Activated CD4-positive, CD25-positive, alpha-beta regulatory T cell treated with anti-CD3 and anti-CD28 coated beads, Interleukin-2, amount 50 U/mL, for 24 hours (primary cell): ENCODE measurements at places on chromosomes 7 and 10.
A peak's percentile ranks its signal among the peaks of the same experiment; 100 is the strongest.

DNA sequence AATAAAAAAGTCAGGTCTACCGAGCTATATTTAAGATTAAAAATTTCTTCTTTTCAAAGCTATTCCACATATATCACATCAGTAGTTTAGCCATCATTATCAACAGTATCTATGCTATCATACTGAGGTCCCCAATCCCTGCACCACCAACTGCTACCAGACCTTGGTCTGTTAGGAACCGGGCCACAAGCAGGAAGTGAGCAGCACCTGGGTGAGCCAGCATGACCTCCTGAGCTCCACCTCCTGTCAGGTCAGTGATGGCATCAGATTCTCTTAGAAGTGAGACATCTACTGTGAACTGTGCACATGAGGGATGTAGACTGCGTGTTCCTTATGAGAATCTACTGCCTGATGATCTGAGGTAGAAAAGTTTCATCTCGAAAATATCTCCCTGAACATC lies 632.1 kb upstream of the KCND2 start:
- ATAC-seq: no peak

GRCh38 chr7:103423467-103424179 lies 22.4 kb downstream of the SLC26A5 start:
- no peak for ATAC-seq

DNA sequence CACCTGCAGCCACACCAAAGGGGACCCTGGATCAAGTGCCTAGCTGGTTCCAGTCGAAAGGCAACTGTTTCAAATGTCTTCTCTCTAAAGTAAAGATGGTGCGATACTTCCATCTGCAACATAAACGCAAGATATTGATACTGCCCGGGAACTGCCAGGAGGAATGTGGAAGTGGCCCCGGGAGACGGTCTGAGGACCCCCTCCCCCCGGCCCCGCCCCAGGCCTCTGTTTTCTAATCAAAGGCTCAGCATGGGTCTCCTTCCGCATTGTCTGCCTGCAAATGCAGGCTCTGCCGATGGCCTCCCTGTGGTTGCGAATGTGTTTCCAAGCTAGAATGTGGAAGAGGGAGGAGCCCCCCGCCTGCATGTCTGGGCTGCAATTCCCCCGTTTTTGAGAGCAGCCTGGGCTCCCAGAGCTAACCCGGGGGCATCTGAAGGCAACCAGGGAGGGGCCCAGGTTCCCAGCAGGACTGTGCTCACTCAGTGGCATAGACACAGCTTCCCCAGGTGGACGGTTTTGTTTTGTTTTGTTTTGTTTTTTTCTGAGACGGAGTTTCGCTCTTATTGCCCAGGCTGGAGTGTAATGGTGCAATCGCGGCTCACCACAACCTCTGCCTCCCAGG lies 223.9 kb upstream of the PPP2R2D start:
- no peak for ATAC-seq

GRCh38 chr7:8254667-8255066 lies 7.3 kb downstream of the ICA1 start:
- no peak for ATAC-seq

DNA sequence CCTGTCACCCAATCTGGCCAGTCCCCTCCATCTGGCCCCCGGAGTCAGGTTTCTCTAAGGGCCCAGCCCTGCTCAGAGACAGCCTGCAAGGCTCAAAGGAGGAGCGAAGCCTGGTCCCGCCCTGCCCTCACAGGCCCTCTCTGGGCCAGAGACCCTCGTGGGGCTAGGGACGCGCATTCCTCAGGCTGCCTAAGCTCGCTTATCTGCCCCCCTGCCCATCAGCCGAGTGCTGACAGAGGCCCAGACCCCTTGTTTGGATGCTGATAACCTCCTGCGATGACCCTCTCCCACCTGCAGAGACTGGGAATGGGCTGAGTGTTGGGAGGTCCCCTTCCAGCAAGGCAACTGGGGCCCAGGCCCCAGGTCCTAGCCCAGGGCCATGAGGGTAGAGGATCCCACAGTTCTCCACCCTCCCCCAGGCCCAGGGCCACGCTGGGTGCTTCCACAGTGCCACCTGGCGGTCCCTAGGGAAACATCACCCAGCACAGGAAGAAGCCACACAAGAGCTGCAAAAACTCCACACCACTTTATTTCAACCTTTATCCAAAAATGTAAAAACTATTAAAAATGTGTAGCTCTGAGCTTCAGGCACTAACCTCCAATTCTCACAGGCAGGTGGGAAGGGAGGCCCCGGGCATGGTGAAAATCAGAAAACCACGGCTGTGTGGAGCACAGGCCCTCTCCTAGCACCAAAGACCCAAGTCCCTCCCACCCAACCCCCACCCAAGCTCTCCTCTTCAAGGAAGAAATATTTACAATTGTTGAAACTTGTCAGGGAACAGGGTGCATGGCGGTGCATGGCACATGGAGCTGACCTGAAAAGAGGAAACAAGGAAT lies 2.2 kb downstream of the NPM3 start:
- peak; percentile 50 for ATAC-seq

- no peak for ATAC-seq
Measured at GRCh38 chr7:40306025-40306424, 171.2 kb downstream of the SUGCT start.

DNA sequence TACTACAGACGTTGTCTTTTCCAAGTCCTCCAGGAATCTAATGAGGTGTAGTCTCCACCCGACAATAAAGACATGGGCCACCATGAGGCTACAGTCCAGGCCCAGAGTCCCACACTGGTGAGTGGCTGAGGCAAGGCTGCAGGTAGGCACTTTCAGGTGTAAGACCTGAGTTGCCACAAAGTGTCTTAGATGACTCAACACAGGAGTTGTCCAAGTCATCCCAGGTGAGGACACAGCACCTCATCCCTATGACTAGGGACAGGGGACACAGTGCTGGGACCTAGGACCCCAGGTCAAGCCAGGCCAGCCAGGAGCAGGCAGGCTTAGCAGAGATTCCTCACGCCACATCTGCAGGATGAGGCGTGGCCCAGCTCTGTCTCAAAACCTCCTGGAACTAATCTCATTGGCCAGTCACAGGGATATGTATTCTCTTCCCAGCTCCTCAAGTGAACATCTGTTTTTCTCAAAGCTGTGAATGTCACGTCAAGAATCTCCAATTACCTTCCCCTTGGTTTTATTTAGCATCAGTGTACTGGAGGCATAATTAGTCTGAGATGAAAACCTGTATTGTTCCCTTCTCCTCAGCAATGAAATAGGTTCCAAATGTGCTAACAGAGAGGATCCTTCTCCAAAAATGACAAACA lies 254.6 kb downstream of the GRID1 start:
- ATAC-seq: no peak

DNA sequence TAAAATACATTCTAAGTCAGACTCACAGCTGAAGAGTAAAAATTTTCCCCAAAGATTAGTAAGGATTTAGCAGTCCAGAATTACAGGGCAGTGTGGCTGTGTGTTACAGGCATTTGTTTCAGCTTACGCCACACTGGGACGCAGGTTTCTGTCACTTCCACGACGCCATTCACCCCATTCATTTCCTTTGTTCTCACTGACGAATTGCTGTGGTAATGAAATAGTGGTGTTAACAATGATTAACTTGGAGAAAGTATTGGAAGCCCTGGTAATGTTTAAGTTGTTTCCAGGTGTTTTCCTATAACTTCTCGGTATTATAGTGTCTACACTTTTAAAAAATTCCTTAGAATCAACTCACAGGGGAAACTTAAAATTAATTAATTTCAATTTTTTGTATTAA lies 370.9 kb downstream of the SH2D4B start:
- no peak for ATAC-seq

GRCh38 chr10:58384095-58384494 lies 1.1 kb upstream of the TFAM start:
- ATAC-seq: no peak
